ENCODE measurements at places on chromosomes 12 and 14. TPM values are rescaled to one million over a fixed set of nuclear protein-coding genes. Genes with fewer than 3 reads are reported as not detected.

Gene SLC6A13
- total RNA-seq, result 0.90 TPM

Gene UNC119B
- 35.0 TPM for total RNA-seq

Gene RFX4
- total RNA-seq, result not detected

Gene COL2A1
- total RNA-seq, result 1.9 TPM

Gene GPHN
- 30.0 TPM for total RNA-seq

Gene RPS29
- 2,246 TPM for total RNA-seq

Gene HSPA2
- total RNA-seq, result 9.4 TPM

Gene SLC5A8
- not detected for total RNA-seq

Gene HOXC5
- not detected for total RNA-seq

Gene AMHR2
- total RNA-seq, result 1.3 TPM

Gene SLC25A47
- total RNA-seq, result not detected

Gene UNC79
- total RNA-seq, result 0.69 TPM

Gene TNS2
- 112 TPM for total RNA-seq

Gene RND1
- 1.0 TPM for total RNA-seq

Gene BMAL2
- total RNA-seq, result 7.9 TPM

Gene HAL
- total RNA-seq, result 1.1 TPM

Gene COQ5
- 27.2 TPM for total RNA-seq

Gene ARHGDIB
- total RNA-seq, result 217 TPM

Gene B4GALNT3
- total RNA-seq, result 4.2 TPM

Gene RNASE4
- total RNA-seq, result 1.0 TPM

Gene ZNF664
- 119 TPM for total RNA-seq

Gene CRIP2
- total RNA-seq, result 67.4 TPM

Gene PMEL
- 136 TPM for total RNA-seq

Gene FOXG1
- 1.8 TPM for total RNA-seq

Gene KRT1
- total RNA-seq, result not detected

Gene HVCN1
- 11.9 TPM for total RNA-seq

Gene JAG2
- 280 TPM for total RNA-seq

Gene KRT3
- not detected for total RNA-seq

Gene CACNA1C
- total RNA-seq, result 11.1 TPM

Gene VRTN
- 4.3 TPM for total RNA-seq

Gene KLRC4
- total RNA-seq, result not detected

Gene AACS
- total RNA-seq, result 77.6 TPM

Gene GNB3
- total RNA-seq, result 9.0 TPM

Gene TMEM229B
- total RNA-seq, result 0.08 TPM

Gene SRRM4
- 3.6 TPM for total RNA-seq

Gene LRR1
- 12.9 TPM for total RNA-seq

Gene TAS2R30
- 1.7 TPM for total RNA-seq

Gene PROX2
- 0.08 TPM for total RNA-seq

Gene PLEKHD1
- 0.80 TPM for total RNA-seq

Gene SLC25A29
- 165 TPM for total RNA-seq

Gene LRRC10
- not detected for total RNA-seq

Gene KRT73
- 0.77 TPM for total RNA-seq

Gene ADAM21
- not detected for total RNA-seq

Gene MIP
- 0.10 TPM for total RNA-seq

Gene OTX2
- total RNA-seq, result 12.0 TPM

Gene HNF1A
- total RNA-seq, result not detected

Gene SDS
- not detected for total RNA-seq

Gene FSCB
- total RNA-seq, result not detected

Gene GPRC5D
- not detected for total RNA-seq

Gene CYP27B1
- total RNA-seq, result 1.4 TPM

Gene SIRT4
- total RNA-seq, result 1.8 TPM

Gene CCDC197
- not detected for total RNA-seq

Gene CLEC2A
- not detected for total RNA-seq

Gene FAM181A
- total RNA-seq, result not detected

Gene TMEM179
- total RNA-seq, result 0.54 TPM

Gene NPFF
- total RNA-seq, result not detected

Gene MLXIP
- total RNA-seq, result 63.3 TPM

Gene NAA25
- 23.4 TPM for total RNA-seq

Gene TAS2R13
- 0.90 TPM for total RNA-seq
